GM23248 (cell line): ENCODE measurements at places on chromosomes 3 and 15. TPM values are rescaled to one million over a fixed set of nuclear protein-coding genes. Genes with fewer than 3 reads are reported as not detected.

The GMPS gene
- 49.0 and 71.7 TPM in 2 replicates for total RNA-seq

The CNTN3 gene
- 18.5 and 24.4 TPM in 2 replicates for total RNA-seq

The NAALADL2 gene
- total RNA-seq = 16.6 and 81.0 TPM in 2 replicates

GRCh38 chr3:14991818-14992612, 44.6 kb downstream of the NR2C2 start:
- DNase-seq = peak; percentile 28

- DNase-seq = no peak
Measured at GRCh38 chr3:108899530-108899929, 54.1 kb downstream of the GUCA1C start.

DNA sequence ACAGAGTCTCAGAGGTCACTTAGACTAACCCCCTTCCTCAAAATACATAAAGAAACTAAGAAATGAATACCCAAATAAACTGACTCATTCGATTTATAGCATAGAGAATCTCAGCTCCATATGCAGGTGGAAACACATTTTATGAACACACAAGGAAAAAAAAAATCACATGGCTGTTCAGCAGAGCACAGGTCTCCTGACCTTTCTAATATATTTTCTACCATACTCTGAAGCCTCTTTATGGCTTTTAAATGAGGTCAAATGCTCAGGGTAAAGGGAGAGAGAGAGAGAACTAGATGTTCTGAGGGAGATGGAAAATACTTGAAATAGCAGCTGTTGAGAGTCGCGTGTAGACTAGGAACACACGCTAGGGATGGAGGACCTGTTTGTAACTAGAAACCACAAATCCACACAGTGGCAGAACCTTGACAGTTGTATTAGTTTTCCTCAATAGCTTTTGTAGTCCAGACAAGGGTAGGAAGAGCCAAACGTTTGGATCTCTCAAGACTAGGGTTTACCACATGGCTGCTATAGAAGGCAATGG, 165.3 kb downstream of the FMN1 start:
- DNase-seq = no peak

DNA sequence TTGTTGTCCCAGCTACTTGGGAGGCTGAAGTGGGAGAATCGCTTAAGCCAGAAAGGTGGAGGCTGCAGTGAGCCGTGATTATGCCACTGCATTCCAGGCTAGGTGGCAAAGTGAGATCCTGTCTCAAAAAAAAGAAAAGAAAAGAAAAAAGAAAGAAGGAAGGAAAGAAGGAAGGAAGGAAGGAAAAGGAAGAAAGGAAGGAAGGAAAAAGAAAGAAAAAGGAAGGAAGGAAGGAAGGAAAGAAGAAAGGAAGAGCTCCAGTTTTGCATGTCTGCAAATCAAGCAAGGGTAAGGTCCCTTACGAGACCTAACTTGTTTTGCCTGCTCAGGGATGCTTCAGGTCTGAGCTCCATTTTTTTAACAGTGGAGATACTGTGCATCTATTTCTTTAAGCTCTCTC, 3.6 kb upstream of the XIRP1 start:
- DNase-seq = no peak

- DNase-seq = no peak
Measured at GRCh38 chr3:57745101-57745500, 11.0 kb upstream of the SLMAP start.

DNA sequence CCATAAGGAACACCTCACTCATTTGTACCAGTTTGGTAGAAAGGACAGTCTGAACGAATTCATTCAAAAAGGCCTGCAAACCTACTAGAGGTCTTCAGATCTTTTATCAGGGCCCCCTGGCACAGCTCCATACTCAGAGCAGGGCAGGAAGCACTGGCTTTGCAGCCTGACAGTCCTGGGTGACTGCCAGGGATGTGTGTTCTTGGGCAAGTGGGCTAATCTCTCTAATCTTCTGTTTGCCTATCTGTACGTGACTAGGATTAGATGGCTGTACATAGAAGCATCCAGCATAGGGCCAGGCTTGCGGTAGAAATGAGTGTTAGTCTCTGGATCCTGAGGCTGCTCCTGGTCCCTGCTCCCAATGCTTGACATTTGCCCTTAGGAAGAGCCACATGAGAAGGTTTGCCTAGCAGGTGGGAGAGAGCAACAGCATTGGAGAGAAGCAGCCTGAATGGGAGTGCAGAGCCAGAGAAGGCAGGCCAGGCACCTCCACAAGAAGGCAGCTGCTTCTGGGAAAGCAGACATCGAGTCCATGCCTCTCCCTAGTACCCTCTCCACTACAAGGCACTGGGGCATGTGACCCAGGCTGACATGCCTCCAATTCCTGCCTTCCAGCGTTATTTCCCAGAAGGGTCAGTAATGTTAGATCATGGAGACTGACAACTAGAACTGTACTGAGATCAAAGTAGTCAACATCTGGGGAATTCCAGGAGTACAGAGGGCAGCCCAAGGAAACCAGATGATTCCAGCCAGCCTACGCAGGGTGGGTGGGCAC, 1.0 kb upstream of the CXCR6 start:
- DNase-seq = no peak
